ENCODE measurements at places on chromosomes 3 and 15.
A peak's percentile ranks its signal among the peaks of the same experiment; 100 is the strongest.

DNA sequence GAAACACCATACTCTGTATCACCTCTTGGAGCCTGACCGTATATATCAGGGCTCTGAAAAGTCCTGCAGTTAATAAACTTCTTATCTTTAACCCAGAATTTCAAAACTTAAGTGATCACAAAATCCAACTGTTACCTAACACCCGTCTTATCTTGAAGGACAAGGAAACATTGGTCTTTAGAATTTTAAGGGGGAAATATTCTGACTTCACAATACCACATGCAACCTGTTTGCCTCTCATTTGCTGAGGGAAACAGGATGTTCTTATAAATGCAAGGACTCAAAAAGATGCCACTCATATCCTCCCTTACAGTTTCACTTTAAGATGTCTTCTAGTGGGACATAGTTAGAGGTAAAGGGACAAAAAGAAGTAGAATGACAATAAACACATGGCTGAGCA lies 67.9 kb downstream of the CRTC3 start:
- DNase-seq: no peak

GRCh38 chr3:175620532-175620931 lies 761.4 kb downstream of the NAALADL2 start:
- DNase-seq: no peak

DNA sequence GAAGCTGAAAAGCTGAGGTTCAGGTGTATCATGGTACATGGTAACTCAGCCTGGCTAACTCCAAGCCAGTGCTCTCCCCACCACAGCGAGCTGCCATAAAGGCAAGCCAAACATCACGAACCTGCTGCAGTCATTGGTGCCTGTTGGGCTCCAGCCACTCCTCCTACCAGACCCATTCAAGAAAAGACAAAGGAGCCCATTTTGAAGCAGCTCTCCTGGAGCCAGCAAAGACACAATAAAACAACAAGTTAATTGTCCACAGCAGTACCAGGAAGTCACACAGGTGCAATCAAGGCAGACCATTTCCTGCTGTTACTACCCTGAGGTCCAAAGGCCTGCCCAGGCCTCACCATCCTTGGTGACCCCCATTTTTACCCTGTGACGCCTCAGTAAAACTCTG lies 77.6 kb downstream of the DAPK2 start:
- no peak for DNase-seq

DNA sequence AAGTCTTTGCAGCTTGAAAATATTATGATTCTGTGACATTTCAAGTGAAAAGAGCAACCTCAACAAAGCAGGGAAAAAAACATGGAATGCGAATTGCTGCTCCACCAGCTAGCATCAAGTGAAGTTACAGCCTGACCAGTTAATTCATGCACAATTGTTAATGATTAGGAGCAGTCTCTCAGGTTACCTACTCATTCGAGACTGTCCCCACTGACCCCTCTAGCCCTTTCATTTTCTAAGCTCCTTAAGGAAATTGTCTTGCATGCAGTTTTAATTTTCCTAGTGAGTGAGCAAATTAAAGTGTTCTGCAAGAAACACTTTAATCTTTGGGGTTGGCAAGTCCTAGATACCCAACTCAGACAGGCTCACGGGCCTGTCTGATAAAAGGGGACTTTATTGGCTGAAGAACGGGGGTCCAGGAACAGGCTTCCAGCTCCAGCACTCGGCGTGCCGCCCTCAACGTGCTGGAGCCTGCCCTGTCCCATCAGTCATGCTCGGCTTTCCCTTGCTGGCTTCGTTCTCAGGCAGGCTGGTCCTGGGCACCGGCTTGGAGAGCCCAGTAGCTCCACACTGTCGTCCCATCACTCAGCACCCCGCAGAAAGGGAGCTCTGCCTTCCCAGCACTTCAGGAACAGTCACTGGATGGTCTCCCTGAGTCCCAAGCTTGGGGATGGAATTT lies 18.3 kb downstream of the PODXL2 start:
- no peak for DNase-seq

DNA sequence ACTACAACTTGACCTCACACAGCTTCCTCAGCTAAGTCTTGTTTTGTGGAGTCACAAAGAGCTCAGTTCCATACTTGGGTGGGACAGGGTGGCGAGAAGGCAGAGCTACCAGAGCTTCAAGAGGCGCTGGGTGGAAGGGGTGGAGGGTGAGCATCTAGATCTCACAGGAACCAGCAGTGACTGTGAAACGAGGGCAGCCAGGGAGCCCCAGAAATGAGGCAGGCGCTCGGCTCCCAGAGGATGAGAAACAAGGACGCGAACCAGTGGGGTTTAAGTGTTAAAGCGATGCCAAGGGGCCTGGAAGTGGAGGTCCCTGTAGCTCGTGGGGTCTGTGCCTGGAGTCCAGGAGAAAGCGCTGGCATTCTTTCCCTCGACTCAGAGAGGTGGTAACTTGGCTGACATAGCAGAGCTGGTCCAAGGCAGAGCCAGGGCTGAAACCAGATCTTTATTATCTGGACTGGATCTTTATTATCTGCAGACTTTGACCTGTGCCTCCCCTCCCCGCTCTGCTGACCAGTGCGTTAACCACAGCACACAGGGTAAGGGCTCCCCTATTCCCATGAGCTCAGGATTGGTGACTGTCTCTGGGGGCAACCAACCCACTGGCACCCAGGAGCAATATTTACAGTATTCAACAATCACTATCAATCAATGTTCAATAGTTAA lies 26.2 kb upstream of the TRPM1 start:
- no peak for DNase-seq

DNA sequence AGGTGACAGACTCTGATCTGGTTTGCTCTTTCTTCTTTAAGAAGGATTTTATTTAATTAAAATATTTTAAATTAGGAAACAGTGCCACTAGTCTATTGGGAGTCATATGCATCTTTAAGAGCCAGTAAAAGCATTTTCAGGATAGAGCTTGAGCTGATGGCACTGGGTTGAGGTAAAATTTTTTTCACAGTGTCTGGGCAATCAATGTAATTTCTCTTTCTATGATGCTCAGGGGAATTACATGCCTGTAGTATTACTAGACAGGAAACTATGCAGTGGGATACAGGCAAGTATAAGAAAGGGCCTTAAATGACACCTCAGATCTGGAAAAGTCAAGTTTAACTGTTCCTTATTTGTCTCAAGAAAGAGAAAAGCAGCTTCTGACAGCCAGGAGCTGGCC lies 76.4 kb downstream of the GAP43 start:
- DNase-seq: peak; percentile 60
